Upper lobe of left lung (tissue), 6 donors: ENCODE measurements at places on chromosomes 1 and 21.
A peak's percentile ranks its signal among the peaks of the same experiment; 100 is the strongest.

DNA sequence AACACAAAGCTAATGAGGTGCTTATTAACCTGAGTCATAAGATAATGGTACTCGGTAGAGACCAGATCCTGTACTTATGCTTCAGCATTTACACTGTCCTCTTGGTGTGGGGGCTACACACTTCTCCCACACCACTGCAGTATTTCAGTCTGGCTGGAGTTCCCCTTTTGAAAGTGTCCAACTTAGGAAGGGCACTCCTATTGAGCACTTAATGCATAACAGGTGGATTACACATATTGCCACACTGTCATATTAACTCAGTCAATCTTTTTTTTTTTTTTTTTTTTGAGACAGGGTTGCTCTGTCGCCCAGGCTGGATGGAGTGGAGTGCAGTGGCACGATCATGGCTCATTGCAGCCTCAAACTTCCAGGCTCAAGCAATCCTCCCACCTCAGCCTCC, 1.5 kb downstream of the GPATCH4 start:
- no peak for DNase-seq

GRCh38 chr1:22053861-22054770, 1.6 kb downstream of the CDC42 start:
- DNase-seq: peak; percentile 75

DNA sequence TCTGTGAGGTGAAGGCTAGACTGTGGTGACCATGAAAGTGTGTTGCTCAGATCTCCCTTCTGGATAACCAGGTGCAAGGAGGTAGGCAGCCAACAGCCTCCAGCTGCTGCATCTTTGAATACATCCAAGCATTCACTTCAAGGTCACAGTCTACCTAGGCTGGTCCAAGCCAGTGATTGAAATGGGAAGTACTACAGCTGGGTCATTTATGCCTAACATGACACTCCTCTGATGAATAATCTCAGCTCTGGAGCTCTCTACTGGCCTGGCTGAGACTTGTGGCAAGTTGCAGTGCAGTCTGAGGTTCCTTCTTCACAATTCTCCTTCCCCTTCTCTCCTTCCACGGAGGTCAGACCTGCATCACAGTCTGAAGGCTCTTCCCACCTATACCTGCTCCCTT, 35.0 kb upstream of the ARHGAP29 start:
- DNase-seq: no peak

GRCh38 chr1:35488336-35488735, 68.9 kb downstream of the KIAA0319L start:
- no peak for DNase-seq

GRCh38 chr21:20882462-20883407, 115.5 kb upstream of the NCAM2 start:
- DNase-seq: no peak

GRCh38 chr1:239250353-239251035, 135.9 kb upstream of the CHRM3 start:
- no peak for DNase-seq

DNA sequence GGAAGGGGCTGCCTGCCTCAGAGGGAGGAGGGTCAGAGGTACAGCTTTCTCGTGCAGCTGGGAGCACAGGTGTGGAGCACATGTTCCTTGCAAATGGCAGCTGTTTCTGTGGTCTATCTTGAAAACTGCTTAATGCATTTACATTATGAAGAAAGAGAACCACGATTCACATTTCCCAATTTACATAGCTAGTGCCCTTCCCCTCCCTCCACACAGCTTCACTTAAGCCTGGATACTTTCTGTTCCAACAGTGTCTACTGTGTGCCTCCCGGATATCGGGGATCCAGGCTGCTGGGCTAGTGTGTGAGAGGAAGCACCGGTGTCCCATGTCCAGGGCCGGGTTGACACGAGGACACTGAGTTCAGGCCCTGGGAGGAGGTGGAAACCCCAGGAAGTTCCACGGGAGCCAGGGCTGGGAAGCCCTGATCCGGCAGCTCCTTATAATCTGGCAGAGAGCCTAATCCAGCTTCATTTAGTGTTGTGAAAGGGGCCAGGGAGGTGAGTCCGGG, 31.6 kb downstream of the TMCC2 start:
- DNase-seq: peak; percentile 72

DNA sequence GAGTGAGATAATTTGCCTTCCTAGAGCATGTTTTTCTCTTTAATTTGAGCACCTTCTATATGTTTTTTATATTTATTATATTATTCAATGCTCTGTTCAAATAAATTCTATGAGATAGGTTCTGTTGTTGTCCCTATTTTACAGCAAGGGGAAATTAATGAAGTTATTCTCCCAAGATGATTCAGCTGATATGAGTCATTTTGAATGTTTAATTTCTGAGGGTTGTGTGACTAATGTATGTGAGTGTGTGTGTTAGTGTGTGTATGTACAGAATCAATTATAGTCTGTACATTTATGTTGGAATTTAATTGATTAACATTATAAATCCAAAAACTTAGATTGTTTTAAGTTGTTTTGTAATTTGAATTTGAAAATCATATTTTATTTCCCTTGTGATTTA, 1536.7 kb upstream of the B3GALT2 start:
- DNase-seq: no peak

DNA sequence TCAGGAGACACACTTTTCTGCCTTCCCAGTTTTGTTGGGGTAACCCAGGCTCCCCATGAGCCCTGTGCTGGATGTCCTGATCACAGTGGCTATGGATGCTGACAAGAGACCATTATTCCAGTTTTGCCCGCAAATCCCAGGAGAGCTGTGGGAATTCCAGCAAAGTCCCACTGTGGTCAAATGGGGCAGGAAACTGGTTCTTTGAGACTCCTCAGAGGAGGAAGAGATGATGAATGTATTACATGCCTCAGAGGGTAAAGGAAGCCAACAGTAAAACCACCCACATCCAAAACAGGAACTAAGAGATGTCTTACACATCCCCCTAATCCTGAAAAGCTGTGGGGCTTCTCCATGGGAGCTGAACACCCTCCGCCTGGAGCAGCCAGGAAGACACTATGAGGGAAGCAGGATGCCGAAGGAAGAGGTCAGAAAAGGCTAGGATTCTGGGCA, 12.8 kb upstream of the MPZL1 start:
- DNase-seq: no peak

DNA sequence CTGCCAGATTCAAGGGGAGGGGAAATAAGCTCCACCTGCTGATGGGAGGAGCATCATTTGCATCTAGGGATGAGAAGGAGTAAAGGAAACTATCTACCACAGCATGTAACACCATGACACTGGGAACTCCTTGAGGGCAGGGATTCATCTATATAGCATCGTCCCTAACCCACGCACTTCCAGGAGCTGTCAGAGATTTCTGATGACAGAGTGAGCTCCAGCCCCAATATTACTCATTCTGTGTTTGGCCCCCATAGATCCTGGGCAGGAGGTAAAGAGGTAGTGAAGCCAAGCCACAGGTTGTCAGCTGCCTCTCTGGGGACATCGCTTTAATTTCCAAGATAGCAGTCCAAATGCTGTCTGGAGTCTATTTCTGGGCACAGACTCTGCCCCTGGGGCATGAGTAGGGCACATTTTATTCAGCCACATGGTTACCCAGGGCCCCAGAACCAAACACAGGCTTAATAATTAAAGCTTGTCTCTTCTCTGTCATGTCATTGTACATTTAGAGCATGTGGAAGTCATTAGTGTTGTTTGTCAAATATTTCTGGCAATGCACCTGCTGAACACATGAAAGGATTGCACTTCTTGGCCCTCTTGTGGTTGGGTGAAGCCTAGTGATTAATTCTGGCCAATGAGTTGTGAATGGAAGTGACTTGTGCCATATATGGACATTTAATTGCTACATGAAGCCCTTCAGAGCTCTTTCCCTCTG, 105.9 kb upstream of the POU3F1 start:
- no peak for DNase-seq

DNA sequence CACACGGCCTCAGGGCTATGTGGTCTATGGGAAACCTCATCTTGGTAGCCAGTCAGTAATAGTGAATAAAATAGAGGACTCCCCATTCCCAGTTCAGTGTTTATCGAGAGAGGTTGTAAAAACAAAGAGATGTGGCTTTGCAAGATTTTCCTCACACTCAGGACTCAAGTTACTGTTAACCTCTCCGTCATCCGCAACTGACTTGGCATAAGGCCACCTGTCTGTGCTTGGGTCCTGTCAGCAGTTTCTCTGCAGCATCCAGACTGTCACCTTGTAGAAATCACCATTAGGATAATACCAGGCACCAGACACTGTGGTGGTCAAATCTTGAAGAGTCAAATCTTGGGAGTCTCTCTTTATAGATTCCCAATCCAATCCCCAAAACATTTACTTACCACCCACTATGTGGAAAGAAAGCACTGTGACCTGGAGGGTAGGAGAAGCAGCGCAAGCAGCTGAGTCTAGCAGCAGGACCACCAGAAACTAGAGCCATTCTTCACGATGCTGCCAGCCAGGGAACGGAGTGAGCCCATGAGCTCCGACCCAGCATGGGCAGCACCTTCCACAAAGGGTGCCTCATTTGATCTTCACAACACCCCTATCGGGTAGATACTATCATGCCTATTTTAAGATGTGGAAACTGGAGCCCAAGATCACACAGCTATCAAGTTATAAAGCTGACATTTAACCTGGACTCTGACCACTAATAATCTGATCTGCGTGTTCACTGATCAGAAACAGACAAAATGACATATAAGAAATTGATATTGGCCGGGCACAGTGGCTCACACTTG, 5.6 kb upstream of the GPR25 start:
- no peak for DNase-seq

DNA sequence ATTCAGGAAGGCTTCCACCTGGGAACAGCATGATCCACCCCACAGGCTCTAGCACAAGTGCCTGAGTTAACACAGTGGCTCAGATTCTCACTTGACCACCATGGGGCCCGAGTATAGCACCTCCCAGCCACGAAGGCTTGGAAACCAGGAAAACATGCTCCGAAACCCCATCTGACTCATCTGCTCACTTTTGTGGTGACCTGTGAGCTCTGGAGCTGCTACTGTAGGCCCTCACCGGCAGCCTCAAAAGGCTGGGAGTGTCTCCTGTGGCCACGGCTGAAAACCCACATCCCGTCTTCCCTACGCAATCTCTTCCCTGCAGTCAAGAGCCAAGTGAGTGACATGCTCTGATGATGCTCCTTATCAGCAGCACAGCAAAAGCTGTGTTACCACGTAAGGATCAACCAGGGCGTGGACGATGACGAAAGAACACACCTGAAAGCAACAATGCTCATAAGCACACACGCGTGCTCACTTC, 81.4 kb downstream of the TGFBR3 start:
- DNase-seq: no peak

- no peak for DNase-seq
Observed at GRCh38 chr1:167199656-167200055, 21.0 kb upstream of the POU2F1 start.

- no peak for DNase-seq
Observed at GRCh38 chr1:78303620-78304019, 187.2 kb upstream of the PTGFR start.

DNA sequence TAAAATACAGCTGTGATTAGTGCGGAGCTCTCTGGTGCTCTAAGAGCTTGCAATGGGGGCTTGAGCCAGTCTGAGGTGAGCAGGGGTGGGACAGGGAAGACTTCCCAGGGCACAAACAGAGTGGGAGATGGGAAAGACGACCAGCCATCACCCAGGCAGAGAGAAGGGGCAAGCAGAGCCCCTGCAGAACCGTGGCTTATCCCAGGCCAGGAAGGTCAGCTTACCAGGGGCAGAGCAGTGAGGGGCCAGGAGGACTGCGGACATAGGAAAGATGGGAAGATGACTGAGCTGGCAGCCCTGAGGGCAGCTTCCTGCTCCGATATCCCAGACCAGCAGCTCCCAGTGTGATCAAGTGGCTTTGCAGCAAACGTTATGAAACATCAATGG, 55.4 kb upstream of the IFFO2 start:
- DNase-seq: no peak

GRCh38 chr21:45887120-45887611, 94.4 kb upstream of the COL6A1 start:
- DNase-seq: no peak

- DNase-seq: no peak
Observed at GRCh38 chr1:87194856-87195255, 133.8 kb upstream of the LMO4 start.

GRCh38 chr1:76160225-76160624, 85.7 kb downstream of the ST6GALNAC3 start:
- DNase-seq: no peak

GRCh38 chr1:66439031-66439740, 94.8 kb upstream of the SGIP1 start:
- no peak for DNase-seq

DNA sequence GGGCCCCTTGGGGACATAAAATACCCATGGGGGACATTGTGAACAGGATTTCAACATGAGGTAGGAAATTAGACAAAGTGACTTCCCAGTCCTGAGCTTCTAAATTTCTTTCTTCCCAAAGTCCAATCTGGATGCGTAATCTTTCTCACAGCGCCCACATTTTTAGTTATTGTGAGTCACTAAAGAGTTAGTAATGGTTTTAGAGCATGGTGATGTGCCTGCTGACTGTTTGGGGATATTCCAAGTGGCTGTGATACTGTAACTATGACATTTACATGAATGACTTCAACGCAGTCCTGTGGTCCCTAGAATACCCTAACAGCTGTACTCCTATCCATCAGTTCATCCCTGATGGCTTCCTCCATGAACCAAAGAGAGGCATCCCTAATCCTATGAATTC, 224.0 kb upstream of the COA6 start:
- DNase-seq: no peak

GRCh38 chr1:178438432-178438831, 58.3 kb downstream of the CLEC20A start:
- DNase-seq: no peak

- DNase-seq: no peak
Observed at GRCh38 chr21:20419772-20420171, 578.4 kb upstream of the NCAM2 start.

DNA sequence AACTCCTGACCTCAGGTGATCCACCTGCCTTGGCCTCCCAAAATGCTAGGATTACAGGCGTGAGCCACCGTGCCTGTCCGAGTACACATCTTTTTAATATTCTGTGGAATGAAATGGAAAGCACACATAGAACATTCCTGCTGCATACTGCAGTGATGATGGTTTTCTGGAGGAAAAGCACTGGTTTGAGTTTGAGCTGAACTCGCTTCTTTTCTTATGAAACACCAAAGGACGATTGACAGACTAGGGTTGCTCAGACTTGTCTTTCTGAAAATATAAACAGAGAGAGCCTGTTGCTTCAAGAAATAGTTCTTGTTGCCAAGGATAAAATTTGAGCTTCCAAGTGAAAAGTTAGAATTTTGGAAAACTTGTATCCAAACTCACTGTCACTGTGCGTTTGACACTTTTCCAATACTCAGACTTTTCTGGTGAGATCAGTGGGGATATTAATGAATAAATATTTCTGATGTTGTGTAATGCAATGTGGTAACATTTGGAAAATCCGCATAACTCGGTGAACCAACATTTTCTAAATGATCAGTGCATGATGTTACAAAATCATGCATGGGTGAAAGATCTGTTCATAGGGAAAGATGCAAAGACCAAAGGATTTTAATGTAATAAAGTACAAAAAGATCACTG, 15.0 kb upstream of the ERMAP start:
- no peak for DNase-seq

DNA sequence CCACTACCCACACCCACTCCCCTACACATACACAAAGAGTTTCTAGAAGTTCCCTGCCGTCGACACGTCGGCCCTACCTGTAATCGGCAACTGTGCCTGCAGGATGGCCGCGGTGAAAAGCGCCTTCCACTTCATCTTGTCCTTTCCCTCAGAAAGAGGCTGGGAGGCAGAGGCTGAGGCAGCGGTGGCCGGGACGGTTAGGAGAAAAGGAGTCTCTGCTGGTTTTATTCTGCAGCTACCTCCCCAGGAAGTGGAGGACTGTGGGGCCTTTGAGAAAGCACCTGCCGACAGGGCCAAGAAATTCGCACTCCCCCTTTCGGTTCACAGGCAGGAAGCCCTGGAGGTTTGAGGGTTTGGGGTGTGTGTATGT, at the start of gene CD247:
TSS of gene CD247 (minus strand) at position 199 of the 370 bp plus-strand sequence. CDS start at position 135, 64 bp downstream.
- DNase-seq: no peak

GRCh38 chr1:57638239-57638638, 214.4 kb upstream of the DAB1 start:
- DNase-seq: no peak
